ENCODE measurements at places on chromosomes 1 and 21. TPM values are rescaled to one million over a fixed set of nuclear protein-coding genes. Genes with fewer than 3 reads are reported as not detected.

HNRNPCL1 gene
- total RNA-seq = not detected

KDF1 gene
- total RNA-seq = 0.25 TPM

IRF6 gene
- 0.86 TPM for total RNA-seq

CSRP1 gene
- total RNA-seq = 67.5 TPM

RIPPLY3 gene
- not detected for total RNA-seq

RAB7B gene
- total RNA-seq = not detected

GON4L gene
- total RNA-seq = 71.3 TPM

GJB5 gene
- total RNA-seq = not detected

PERM1 gene
- not detected for total RNA-seq

AMY1B gene
- total RNA-seq = not detected

CFAP74 gene
- not detected for total RNA-seq

SDC3 gene
- 0.15 TPM for total RNA-seq

ZSCAN20 gene
- 1.7 TPM for total RNA-seq

SPATA45 gene
- total RNA-seq = not detected

EXO1 gene
- 23.8 TPM for total RNA-seq

GBP6 gene
- total RNA-seq = 0.29 TPM
